ENCODE measurements at places on chromosomes 3 and 15. TPM values are rescaled to one million over a fixed set of nuclear protein-coding genes. Genes with fewer than 3 reads are reported as not detected.

The RTP4 gene
- total RNA-seq, result not detected

The GP9 gene
- not detected for total RNA-seq

The ARIH2 gene
- 59.1 TPM for total RNA-seq

The CPLX3 gene
- 0.82 TPM for total RNA-seq

The CIDEC gene
- not detected for total RNA-seq

The AADACL2 gene
- total RNA-seq, result not detected

The CCR8 gene
- total RNA-seq, result not detected
